Activated CD8-positive, alpha-beta T cell treated with anti-CD3 and anti-CD28 coated beads, Interleukin-2, amount 10 ng/mL, durations not matched to agents 7 days and 5 days (primary cell): ENCODE measurements at places on chromosomes 7 and 10. TPM values are rescaled to one million over a fixed set of nuclear protein-coding genes. Genes with fewer than 3 reads are reported as not detected.

Gene PLXNA4
- 45.4 TPM for total RNA-seq

DNA sequence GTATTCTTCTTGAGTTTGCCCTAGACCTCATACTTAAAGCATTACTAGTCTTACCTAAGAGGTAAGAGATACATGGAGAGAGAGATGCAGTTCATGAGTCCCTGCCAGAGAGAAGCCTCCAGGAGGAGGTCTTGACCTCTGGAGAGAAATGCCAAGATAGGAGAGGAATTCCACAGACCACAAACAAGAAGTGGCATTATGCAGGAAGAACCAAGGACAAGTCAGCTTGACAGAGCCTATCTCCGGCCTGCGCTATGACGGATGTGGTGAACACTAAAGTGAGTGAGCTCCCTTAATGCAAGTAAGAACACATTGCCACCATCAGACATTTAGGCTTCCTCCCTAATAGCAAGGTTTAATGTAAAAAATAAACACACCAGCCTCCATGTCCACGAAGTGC lies 27.9 kb upstream of the COL1A2 start:
- H3K4me1 ChIP-seq, result no peaks in the 10 kb centered on the region
- no peaks in the 10 kb centered on the region for H3K36me3 ChIP-seq
- H3K27me3 ChIP-seq, result peaks cover 2% of the 10 kb centered on the region
- H3K4me3 ChIP-seq, result no peak overlapping the region
- DNase-seq, result no peak
- no peak overlapping the region for H3K27ac ChIP-seq

Gene NKX1-2
- not detected for total RNA-seq

DNA sequence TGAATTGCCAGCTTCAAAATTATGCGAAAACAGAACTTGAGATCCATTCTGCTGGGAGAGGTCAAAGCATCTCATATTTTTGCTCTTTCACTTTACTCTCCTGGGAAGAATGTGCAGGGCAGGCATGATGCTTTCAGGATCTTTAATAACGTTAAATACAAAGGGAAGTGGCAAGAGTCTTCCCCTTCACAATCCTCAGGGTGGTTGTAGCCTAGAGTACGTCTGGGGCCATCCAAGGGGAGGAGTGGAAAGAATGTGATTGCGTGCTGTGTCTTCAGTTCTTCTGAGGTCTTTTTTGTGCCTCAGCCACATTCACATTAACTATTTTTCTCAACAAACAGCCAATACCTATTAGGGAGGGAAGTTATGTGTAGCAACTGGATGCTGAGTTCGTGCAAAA lies 207.3 kb downstream of the HGF start:
- H3K36me3 ChIP-seq, result no peaks in the 10 kb centered on the region
- H3K4me3 ChIP-seq, result no peak overlapping the region
- no peaks in the 10 kb centered on the region for H3K27me3 ChIP-seq
- DNase-seq, result no peak

Gene MYH16
- total RNA-seq, result not detected
